ENCODE measurements at places on chromosomes 16 and 17. TPM values are rescaled to one million over a fixed set of nuclear protein-coding genes. Genes with fewer than 3 reads are reported as not detected.

- H3K4me1 ChIP-seq = peaks cover 5% of the 10 kb centered on the region
- H3K27ac ChIP-seq = no peak within 1 kb of the TSS
- peak within 1 kb of the TSS; percentile 48 for H3K4me3 ChIP-seq
- H3K27me3 ChIP-seq = peaks cover 9% of the 10 kb centered on the region
Measured at GRCh38 chr17:81961087-81961511, at the start of gene NOTUM. NOTUM (minus strand) TSS chr17:81961187; CDS start chr17:81960909, 278 bp downstream.

DNA sequence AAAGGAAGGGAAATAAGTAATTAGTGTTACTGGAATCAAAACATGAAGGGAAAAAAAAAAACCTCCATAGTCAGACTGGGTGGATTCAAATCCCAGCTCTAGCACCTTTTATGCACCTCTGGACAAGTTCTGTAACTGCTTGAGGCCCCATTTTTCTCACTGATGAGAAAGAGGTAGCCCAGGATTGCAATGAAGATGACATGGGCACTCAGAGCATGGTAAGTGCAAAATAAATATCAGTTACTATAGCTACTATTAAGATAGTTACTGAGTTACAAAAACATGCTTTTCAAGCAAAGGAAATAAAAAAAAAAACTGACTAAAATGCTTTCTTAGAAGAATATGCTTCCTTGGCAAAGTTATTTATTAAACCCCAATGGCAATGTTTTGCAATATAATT, 58.8 kb downstream of the CEP95 start:
- H3K36me3 ChIP-seq = peaks cover 11% of the 10 kb centered on the region
- no peaks in the 10 kb centered on the region for H3K27me3 ChIP-seq
- DNase-seq = no peak
- peaks cover 8% of the 10 kb centered on the region for H3K4me1 ChIP-seq

DNA sequence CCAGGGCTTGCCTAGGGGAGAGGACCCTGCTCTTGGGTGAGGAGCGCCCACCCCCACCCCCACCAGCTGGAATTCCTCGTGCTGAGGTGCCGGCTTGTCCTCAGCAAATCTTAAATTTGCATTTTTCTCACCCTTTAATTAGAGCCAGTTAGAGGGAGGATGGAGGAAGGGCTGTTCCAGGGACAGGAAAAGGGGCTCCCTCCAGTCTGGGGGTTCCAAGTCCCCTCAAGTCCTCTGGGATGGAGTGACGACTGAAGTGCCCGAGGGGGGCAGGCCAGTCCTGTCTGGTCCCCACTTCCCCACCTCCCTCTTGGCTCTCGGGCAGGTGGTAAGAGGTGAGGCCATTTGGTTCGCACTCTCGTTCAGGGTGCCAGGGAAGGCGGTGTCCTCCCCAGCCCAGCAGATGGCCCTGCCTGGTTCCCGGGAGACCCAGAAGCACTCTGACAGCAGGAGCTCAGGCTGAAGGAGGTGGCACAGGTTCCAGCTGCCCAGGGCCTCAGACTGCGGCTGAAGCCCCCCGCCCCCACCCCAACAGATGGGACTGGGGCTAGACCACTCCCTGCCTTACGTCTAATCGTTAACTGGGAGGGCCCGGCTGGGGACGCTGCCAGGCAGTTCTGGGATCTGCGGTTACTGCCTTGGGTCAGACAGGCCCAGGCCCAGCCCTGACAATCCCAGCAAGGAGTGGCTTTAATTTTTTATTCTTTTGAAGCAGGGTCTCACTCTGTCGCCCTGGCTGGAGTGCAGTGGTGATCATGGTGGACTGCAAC, 2.2 kb downstream of the RAB26 start:
- no peak overlapping the region for H3K27ac ChIP-seq
- no peaks in the 10 kb centered on the region for H3K27me3 ChIP-seq
- H3K36me3 ChIP-seq = no peaks in the 10 kb centered on the region
- peaks cover 23% of the 10 kb centered on the region for H3K4me1 ChIP-seq

DNA sequence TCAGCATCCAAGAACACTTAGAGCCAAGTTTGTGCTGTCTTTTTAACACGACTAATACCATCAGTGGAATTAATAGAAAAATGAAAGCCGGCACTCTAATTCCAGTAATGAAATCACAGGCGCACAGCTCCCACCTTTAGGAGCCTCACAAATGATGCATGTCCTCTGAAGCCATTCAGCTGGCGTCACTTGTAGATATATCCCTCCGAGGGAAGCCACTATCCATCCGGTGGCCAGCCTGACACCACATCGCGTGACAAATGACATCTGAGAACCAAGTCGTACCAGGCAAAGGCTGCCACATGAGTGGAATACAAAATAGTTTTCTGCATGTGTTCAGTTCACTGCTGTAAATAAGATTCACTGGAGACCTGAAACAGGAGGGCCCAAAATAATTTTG, 205.6 kb downstream of the GRIN2A start:
- no peak overlapping the region for H3K27ac ChIP-seq
- no peaks in the 10 kb centered on the region for H3K27me3 ChIP-seq
- H3K36me3 ChIP-seq = no peaks in the 10 kb centered on the region
- no peak overlapping the region for H3K4me3 ChIP-seq
- no peak for DNase-seq
- no peaks in the 10 kb centered on the region for H3K4me1 ChIP-seq

The RAPGEFL1 gene
- total RNA-seq = 2.6 TPM

The OR3A3 gene
- not detected for total RNA-seq

The HSPB9 gene
- 0.74 TPM for total RNA-seq

GRCh38 chr17:42563143-42563509, 1.2 kb downstream of the COASY start:
- no peaks in the 10 kb centered on the region for H3K27me3 ChIP-seq
- peaks cover 19% of the 10 kb centered on the region for H3K36me3 ChIP-seq
- peak overlapping the region; percentile 79 for H3K27ac ChIP-seq
- peaks cover 23% of the 10 kb centered on the region for H3K4me1 ChIP-seq
- no peak for DNase-seq
- peak overlapping the region; percentile 88 for H3K4me3 ChIP-seq

DNA sequence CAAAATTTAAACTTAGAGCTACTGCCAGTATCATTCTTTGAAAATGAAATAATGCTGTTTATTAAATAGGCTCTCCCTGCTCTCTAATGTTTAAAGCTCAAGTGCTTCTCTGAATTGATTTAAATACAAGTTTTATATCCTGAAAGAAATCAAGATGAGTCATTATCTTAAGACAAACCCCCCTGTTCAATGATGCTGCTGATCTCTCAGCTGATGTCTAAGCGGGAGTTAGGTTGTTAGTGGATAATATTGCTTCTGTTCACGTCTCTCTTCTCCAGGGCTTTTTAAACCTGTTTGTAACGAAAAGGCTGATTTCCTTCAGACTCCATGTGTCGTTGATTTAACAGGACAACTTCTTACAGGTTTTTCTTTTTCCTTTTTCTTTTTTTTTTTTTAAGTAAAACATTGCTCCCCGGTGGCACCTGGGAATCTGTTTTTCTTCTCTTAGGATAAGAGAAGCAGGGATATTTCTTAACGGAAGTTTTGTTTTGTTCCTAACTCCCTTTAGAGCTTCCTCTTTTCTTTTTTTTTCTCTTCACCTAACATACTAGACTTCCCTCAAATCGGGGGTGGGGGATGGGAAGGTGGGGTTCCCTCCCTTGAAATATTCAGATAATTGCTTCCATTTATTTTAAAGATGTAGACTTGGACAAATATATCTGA, 807 bp upstream of the LYRM9 start:
- no peak for DNase-seq
- no peaks in the 10 kb centered on the region for H3K36me3 ChIP-seq
- H3K27me3 ChIP-seq = no peaks in the 10 kb centered on the region
- peaks cover 10% of the 10 kb centered on the region for H3K4me1 ChIP-seq

- H3K27ac ChIP-seq = no peak overlapping the region
- no peaks in the 10 kb centered on the region for H3K36me3 ChIP-seq
- H3K27me3 ChIP-seq = no peaks in the 10 kb centered on the region
- H3K4me1 ChIP-seq = peaks cover 8% of the 10 kb centered on the region
- no peak for DNase-seq
- H3K4me3 ChIP-seq = no peak overlapping the region
Measured at GRCh38 chr17:65158622-65159021, 21.5 kb downstream of the RGS9 start.

- H3K4me1 ChIP-seq = peaks cover 10% of the 10 kb centered on the region
- no peaks in the 10 kb centered on the region for H3K27me3 ChIP-seq
- no peak overlapping the region for H3K27ac ChIP-seq
- DNase-seq = no peak
- H3K4me3 ChIP-seq = no peak overlapping the region
- no peaks in the 10 kb centered on the region for H3K36me3 ChIP-seq
Measured at GRCh38 chr17:39732586-39732985, 2.3 kb upstream of the MIEN1 start.

DNA sequence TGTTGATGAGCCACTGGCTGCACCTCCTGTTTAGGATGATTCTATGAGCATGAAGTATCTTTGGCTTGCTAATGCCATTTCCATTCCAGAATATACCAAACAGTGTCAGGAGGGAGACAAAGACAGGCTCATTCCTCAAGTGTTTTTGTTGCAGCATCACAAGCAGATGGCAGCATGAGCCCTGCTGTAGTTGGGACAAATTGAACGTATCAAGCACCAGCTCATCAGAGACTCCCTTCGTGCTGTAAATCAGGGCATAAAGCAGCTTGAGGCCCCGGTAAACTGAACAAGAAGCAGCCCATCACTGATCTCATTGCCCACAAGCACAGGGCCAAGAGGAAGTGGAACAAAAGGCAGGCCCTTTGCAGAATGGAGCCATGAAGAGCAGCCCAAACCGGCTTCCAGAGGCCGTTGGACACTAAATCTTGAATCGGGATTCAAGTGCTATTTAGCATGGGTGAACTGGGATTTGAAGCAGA, 45.9 kb upstream of the HS3ST3A1 start:
- no peaks in the 10 kb centered on the region for H3K36me3 ChIP-seq
- DNase-seq = no peak
- H3K27me3 ChIP-seq = no peaks in the 10 kb centered on the region

The GPR179 gene
- total RNA-seq = 0.05 TPM

The GAS2L2 gene
- total RNA-seq = 0.15 TPM

GRCh38 chr17:48549914-48550501, 5.1 kb upstream of the HOXB2 start:
- no peak overlapping the region for H3K4me3 ChIP-seq
- peaks cover 3% of the 10 kb centered on the region for H3K27me3 ChIP-seq
- H3K4me1 ChIP-seq = no peaks in the 10 kb centered on the region
- H3K27ac ChIP-seq = no peak overlapping the region

The SOST gene
- total RNA-seq = not detected

- no peaks in the 10 kb centered on the region for H3K4me1 ChIP-seq
- no peak overlapping the region for H3K27ac ChIP-seq
- no peaks in the 10 kb centered on the region for H3K36me3 ChIP-seq
- H3K27me3 ChIP-seq = no peaks in the 10 kb centered on the region
Measured at GRCh38 chr17:10211666-10212065, 13.3 kb upstream of the GAS7 start.

DNA sequence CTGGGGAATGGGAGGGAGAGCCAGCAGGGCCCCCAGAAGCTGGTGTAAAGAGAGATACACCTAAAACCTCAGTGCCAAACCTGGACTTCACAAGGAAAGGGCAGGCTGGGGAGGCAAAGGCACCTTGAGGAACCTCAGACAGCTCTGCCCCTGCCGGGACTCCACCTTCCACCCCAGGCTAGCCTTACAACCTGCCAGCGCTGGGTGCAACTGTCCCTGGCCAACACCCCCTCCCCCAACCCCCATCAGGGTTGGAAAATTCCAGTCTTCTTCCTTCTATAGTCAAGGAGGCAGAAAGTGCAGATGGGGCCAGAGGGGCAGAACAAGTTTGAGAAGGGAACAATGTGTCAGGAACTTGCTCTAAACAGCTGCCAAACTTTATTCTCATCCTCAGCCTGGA, 2.2 kb downstream of the YBX2 start:
- no peaks in the 10 kb centered on the region for H3K4me1 ChIP-seq
- no peaks in the 10 kb centered on the region for H3K36me3 ChIP-seq
- no peak for DNase-seq
- H3K27ac ChIP-seq = no peak overlapping the region
- no peaks in the 10 kb centered on the region for H3K27me3 ChIP-seq
- H3K4me3 ChIP-seq = no peak overlapping the region

DNA sequence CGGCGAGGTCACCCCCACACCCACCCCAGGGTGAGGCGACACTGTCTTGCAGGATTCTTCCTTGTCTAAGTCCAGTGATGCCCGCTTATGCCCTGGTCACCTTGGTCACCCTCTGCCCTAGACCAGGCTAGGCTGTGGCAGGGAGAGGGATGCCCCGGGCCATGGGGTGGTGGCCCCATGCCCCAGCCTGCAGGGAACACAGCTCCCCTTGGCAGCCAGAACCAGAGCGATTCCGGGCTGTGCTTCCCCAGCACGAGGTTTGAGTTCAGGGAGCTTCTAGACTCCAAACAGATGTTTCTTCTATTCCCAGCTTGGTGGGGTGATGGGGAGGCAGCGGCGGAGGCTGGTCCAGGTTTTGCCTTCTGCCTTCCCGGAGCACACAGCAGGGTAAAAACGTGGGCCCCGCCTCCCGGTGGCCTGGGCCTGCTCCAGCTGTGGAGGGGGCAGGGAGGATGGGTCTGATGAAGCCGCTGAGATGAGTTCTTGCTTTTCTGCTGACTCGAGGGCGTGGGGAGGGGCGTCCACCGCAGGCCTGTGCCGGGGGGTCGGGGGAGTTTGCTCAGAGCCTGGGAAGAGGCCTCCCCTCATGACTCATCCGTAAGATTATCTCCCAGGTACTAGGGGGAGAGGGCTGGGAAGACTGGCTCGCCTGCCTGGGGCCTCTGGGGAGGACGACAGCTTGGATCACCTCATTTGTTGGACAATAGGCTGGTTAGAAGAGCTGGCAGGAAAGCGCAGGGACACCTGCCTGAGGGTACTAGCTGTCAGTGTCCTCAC, 15.4 kb downstream of the SMTNL2 start:
- no peaks in the 10 kb centered on the region for H3K27me3 ChIP-seq
- H3K27ac ChIP-seq = no peak overlapping the region
- H3K36me3 ChIP-seq = no peaks in the 10 kb centered on the region
- no peaks in the 10 kb centered on the region for H3K4me1 ChIP-seq

The CDH15 gene
- total RNA-seq = 2.0 TPM

The CDC6 gene
- total RNA-seq = 2.5 TPM

DNA sequence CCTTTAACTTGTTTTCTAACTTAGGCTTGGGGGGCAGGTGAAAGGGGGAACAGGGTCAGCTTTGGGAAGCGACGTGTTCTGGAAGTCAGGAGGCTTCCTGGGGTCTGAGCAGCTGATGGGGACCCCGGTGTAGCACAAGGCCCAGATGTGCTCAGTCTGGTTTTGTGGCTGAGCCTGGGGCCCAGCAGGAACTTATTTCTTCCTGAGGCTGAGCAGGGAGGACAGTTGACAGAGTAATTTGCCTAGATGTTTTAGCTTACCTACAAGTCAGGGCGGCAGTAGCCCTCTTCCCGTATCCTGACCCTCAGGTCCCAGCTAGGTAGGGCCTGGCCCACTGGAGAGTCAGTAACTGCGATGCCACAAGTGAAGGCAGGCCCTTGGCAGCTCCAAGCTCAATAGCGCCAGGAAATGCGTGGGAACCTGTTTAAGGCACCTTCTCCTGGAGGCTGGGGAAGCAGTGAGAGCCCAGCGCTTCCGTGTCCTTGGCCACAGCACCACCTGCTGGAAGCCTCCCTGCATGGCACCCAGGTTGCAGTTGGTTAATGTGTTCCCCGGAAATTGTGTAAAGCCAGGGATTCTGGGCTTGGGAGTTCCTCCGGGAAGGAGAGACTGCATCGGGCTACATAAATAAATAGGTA, 5.2 kb downstream of the CCR7 start:
- H3K36me3 ChIP-seq = no peaks in the 10 kb centered on the region
- peaks cover 3% of the 10 kb centered on the region for H3K4me1 ChIP-seq
- H3K4me3 ChIP-seq = no peak overlapping the region
- DNase-seq = peak; percentile 95
- H3K27me3 ChIP-seq = no peaks in the 10 kb centered on the region

The TMEM235 gene
- not detected for total RNA-seq

The KRTAP4-4 gene
- total RNA-seq = not detected

GRCh38 chr17:58402679-58403078, 14.7 kb downstream of the RNF43 start:
- no peaks in the 10 kb centered on the region for H3K36me3 ChIP-seq
- no peak for DNase-seq
- no peak overlapping the region for H3K4me3 ChIP-seq
- peaks cover 15% of the 10 kb centered on the region for H3K4me1 ChIP-seq

Measured in pancreas (tissue), 10 donors.